NCI-H187 (cell line): ENCODE measurements at places on chromosomes 3 and 15.
A peak's percentile ranks its signal among the peaks of the same experiment; 100 is the strongest.

- DNase-seq = no peak
Measured at GRCh38 chr3:123317716-123318115, 116.0 kb downstream of the SEC22A start.

DNA sequence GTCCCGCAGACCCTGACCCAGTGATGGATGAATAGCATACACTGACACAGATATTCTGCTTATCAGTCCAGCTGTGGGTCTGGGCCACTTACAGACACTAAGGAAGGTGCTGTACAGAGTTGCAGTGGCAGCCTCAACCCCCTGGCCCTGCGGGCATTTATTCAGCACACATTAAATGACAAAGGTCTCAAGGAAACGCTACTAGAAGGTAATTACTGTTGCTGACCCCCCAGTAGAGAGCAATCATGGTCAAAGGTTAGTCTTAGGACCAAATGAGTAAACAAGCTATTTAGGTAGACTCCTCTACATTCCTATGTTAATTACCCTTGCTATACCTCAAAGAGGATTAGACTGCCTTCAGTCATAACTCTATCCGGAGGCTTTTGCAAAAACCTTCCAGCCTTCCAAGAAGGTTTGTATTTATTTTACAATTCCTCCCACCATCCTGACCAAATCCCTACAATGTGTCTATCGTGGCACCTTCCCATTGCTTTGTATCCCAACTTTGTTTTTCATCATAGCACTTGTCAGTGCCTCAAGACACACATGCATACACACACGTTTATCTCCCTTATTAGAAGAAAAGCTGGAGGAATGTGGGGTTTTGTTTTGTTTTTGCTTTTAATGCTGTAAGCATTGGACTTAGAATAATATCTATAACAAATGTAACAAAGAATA is 227.9 kb downstream of the PYDC2 start:
- no peak for DNase-seq

DNA sequence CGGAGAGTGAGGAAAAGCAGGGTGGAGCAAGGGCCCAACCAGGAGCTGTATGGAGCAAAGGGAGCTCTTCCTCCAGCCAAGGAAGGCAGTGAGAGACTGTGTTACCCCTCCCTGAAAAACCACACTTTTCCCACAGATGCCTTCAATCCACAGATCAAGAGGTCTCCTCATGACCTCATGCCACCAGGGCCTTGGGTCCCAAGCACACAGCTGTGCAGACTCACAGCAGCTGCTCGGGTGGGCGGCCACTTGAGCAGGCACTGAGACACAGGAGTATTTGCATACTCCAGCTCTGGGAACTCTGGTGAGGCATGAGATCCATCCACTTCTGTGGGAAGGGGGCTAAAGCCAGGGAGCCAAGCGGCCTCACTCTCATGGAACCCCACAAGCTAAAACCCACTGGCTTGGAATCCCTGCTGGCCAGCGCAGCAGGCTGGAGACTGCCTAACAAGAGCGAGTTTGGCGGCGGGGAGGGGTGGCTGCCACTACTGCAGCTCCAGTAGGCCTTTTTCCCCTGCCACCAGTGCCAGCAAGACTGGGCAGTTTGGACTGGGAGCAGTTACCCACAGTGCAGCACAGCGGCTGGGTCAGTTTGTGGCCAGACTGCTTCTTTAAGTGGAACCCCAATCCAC is 880.6 kb upstream of the ARPP21 start:
- DNase-seq = no peak

DNA sequence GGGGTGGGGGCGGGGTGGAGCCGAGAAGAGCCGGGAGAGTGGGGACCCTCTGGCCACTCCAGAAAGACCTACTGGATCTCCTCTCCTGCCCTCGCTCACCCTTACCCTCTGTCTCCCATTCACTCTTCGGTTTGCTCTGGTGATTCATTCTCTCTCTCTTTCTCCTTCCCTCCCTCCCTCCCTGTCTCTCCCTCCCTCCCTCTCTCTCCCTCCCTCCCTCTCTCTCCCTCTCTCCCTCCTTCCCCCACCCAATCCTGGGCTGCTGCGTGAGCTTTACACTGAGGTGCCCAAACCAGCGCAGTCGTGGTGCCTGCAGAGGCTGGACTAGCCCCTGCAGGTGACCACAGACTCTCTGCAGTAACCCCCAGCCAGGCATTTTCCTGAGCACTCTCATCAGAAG is 32.2 kb upstream of the ADAMTS17 start:
- DNase-seq = no peak

- no peak for DNase-seq
Measured at GRCh38 chr15:41331833-41332193, 578 bp downstream of the OIP5 start.

DNA sequence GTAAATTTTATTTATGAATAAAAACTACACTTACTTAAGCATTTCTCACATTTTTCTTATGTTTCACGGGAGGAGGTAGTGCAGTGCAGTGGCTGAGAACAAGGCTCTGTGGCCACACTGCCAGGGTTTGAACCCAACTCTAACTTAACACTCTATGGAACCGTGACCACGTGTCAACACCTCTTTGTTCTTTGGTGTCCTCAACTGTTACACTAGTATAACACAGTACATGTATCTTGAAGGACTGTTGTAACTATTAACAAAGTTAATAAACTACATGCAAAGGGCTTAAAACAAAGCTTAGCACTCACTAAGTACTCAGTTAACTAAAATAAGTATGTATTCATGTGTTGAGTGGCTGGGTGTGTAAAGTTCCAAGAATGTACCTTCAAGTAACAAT is 19.5 kb downstream of the CD47 start:
- DNase-seq = no peak

- no peak for DNase-seq
Measured at GRCh38 chr3:52714335-52715302, 8.7 kb downstream of the SPCS1 start.

GRCh38 chr15:56537881-56538280 is 72.9 kb upstream of the MNS1 start:
- DNase-seq = no peak

- DNase-seq = no peak
Measured at GRCh38 chr3:64072126-64072525, 48.8 kb upstream of the PSMD6 start.

GRCh38 chr3:50436114-50436674 is 67.2 kb downstream of the CACNA2D2 start:
- peak; percentile 48 for DNase-seq

- DNase-seq = no peak
Measured at GRCh38 chr15:52337198-52337853, 41.7 kb upstream of the MYO5C start.

GRCh38 chr15:64096668-64097384 is 1.0 kb downstream of the SNX1 start:
- DNase-seq = no peak

- peak; percentile 87 for DNase-seq
Measured at GRCh38 chr3:134974624-134975023, 179.6 kb downstream of the EPHB1 start.

DNA sequence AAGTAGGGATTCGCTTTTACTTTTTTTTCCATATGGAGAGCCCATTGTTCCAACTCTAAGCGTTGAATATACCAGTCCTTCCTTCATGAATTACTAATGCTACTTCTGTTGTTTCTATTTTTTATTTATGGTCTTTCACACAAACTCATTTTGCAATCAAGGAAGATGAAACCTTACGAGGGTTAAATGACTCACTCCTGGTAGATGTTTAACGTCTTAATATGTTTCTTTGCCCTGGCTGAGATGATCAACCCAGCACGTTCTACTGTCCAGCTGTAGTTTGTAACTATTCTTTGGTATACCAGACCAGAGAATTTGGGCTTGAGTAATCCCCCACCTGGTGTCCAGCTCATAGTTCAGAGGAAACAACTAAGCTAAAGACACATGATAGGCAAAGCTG is 23.1 kb downstream of the CDCP1 start:
- DNase-seq = no peak

DNA sequence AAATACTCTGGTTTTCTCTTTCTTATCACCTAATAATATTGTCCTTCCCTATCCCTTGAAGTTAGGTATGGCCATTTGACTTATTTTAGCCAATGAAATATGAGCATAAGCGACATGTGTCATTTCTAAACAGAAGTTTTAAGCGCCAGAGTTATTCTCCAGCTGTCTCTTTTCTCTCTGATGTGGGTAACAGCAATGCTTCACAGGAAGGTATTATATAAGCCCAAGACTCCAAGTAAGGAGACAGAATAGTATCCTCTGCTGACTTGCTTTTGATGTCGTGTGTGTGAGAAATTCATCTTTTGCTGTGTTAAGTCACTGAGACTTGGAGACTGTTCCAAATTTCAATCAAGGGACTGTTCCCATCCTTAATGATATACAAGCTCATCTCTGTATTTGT is 224.6 kb upstream of the NECTIN3 start:
- DNase-seq = no peak

DNA sequence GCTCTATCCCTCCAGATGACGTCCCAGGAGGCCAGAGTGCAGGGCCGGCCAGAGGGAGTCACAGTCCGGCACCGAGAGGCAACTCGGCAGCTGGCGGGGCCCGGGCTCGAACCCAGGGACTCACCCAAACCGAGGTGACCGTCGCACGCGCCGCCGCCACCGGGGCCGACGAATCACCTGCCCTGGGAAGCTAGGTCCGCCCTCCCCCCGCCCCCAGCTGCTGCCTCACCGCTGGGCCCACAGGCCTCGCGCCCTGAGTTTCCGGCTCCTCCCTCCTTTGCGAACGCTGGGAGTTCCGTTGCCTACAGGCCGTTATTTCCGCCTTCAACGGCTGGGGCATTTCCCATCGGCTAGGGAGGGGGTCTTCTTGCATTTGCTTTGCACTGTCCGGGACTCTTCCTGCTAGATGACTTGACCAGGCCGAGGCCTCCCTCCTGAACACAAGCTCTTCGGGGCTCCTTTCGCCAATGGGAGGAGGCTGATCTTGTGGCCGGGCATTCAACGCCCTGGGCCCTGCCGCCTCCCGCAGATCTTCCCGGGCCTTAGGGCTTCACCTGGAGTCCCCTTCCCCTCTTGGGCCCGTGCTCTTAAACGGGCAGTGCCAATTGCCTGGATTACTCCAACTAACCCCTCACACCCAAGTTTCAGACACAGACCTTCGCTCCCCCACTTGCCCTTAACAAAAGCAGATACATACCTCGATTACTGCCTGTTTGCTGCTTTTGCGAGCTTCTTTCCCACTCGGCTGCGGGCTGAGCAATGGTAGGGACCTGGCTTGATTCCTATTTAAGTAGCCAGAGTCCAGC is at the start of gene SNUPN:
TSS of gene SNUPN (minus strand) at position 184 of the 806 bp plus-strand sequence. CDS start 4,674 bp downstream, outside the sequence.
- DNase-seq = peak; percentile 38

DNA sequence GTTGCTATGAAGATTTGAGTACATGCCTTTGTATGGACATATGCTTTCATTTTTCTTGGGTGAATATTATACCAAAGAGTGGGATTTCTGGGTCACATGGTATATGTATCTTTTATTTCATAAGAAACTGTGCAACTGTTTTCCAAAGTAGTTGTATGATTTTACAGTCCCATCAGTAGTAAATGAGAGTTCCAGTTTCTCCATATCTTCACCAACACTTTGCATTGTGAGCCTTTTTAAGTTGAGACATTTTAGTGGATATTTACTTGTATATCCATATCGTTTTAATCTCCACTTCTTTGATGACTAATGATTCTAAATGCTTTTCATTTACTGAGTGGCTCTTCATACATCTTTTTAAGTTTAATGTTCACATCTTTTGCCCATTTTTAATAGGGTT is 20.3 kb downstream of the MEF2A start:
- no peak for DNase-seq

- DNase-seq = no peak
Measured at GRCh38 chr15:63405159-63405558, 23.5 kb upstream of the CA12 start.

DNA sequence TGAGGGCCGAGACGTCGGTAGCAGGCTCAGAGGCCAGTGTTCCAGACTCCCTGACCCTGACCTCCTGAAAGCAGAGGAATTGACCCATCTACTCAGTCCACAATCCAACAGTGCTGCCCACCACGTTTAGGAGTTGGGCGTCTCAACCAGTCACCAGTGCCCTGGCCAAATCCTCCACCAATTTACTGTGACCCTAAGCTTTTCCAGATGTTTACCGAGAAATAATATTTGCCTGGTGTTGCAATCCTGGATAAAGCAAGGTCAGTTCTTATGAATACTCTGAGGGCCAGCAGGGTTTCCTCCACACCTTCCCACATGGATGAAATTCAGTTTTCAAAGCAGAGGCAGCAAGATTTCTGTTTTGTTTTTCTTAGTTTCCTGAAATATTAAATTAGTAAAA is 7.5 kb upstream of the APOD start:
- no peak for DNase-seq

- no peak for DNase-seq
Measured at GRCh38 chr3:10440684-10441083, 64.7 kb downstream of the ATP2B2 start.

DNA sequence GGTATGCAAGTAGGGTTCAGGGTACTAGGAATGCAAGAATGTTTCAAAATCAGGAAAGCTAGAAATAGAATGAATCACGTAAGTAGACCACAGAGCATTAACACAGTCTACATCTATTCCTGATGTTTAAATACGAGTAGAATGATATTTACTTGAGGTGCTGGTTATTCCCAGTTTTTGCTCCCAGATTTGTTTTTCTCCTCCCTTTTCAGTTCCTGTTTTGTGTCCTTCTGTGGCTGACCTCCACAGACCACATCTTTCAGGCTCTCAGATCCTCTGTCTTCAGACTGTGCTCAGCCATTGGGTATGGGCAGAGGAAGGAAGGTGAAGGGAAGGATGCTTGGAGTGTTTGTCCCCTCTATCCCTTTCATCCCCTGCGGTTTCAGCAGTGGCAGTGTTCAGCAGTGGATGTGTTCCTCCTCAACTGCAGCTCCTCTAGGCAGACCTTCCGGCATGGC is 276.6 kb downstream of the ZNF621 start:
- DNase-seq = no peak

DNA sequence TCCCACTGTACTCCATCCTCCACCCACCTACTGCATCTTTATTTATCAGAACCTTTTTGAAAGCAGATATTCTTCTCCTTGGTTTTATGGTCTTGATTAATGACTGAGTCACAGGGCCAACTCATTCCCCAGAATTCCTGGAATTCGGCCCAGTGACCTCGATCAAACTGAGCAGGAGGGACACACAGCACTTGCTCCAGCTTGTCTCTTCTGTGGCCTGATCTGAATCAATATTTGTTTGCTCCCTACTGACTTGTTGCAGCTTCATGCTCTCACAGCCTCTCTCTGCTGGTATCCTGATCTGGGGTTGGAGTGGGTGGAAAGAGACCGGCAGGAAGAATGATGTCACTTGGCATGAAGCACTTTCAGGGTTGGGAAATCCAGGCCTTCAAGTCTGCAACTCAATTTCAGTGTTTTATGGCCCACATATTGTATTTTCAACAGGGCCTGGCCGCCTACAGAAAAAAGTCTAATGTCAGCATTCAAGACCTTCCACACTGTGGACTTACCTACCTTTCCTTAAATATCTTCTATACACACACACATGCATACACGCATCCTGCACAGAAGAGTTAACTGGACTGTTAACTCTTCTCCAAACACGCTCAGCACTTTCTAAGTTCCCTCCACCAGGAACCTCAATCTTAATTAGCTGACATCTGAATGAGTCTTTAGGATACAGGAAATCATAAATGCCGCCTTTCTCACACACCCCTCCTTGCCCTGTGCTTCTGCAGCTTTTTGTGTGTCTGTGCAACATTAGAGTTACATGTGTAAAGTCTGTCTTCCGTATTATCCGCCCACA is 4.6 kb downstream of the ANXA2 start:
- no peak for DNase-seq

GRCh38 chr15:66701422-66702034 is 508 bp upstream of the SMAD6 start:
- DNase-seq = no peak

GRCh38 chr15:66132251-66132816 is 121.2 kb downstream of the MEGF11 start:
- no peak for DNase-seq
